ENCODE measurements at places on chromosomes 12 and 14.

GRCh38 chr12:94706250-94706661 is 55.9 kb upstream of the TMCC3 start:
- DNase-seq = no peak

DNA sequence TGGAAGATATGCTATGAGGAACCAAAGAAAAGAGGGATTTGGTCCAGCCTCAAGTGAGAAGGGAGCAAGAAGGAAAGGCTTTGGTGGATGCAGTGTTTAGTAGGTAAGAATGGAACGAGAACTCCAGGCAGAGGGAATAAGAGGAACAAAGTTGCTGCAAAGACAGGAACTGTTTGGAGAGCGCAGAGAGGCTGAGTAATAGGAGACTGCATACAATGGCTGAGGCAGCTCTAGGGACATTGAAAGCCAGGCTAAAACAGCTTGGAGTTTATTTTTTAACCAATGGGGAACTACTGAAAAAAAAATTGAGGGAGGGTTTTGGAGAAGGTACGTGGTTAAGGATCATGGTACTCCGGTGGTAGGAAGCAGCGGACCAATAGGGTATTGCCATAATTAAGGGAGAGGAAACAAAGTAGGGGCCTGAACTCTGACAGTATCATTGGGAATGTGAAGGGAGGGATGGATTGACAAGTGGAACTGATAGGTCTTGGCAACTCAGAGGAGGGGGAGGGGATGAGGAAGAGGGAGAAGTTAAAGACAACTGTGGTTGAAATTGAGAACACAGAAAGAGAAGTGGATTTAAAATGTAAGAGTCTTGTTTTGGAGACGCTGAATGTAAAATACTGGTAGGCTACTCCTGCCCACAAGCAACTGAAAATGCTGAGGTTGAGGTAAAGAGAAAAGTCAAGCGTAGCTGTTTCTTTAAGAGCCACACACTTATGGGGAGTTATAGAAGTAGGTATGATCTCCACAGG is 4.8 kb downstream of the ASCL4 start:
- DNase-seq = no peak

GRCh38 chr14:88005978-88006851 is 1.3 kb downstream of the GPR65 start:
- DNase-seq = no peak

DNA sequence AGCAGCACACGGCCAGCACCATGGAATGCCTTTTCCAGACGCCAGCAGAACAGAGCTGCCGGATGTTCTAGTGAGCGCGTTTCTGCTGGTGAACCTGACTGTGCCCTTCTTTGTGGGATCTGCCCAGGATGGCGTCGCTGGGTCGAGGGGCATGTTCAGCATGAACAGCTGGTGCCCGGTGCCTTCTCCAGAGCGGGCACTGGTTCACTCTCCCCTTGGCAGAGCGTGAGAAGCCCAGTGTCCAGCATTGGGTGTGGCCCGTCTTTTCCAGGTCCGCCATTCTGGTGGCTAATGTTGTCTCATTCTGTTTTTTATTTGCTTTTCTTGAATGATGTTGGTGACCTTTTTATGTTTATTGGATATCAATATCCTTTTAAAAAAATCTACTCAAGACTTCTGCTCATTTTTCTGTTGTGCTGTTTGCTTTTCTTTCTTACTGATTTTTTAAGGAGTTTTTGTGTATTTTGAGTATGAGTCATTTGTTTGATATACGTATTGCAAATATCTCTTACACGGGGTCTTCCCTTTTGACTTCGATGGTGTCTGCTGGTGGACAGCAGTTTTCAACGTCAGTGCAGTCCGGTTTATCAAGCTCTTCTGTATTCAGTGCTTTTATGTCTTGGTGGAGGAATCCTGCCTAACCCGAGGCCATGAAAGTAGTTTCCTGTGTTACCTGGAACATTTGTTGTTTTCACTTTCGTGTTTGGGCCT is 74.3 kb downstream of the ADGRD1 start:
- DNase-seq = no peak

Data from COR-L47 (cell line).